Heart left ventricle (tissue), 16 donors: ENCODE measurements at places on chromosomes 3 and 15. TPM values are rescaled to one million over a fixed set of nuclear protein-coding genes. Genes with fewer than 3 reads are reported as not detected.

GRCh38 chr15:70084461-70084860, 13.3 kb downstream of the TLE3 start:
- no peak for DNase-seq

GRCh38 chr15:52658955-52659354, 20.2 kb downstream of the ATOSA start:
- DNase-seq, result no peak

DNA sequence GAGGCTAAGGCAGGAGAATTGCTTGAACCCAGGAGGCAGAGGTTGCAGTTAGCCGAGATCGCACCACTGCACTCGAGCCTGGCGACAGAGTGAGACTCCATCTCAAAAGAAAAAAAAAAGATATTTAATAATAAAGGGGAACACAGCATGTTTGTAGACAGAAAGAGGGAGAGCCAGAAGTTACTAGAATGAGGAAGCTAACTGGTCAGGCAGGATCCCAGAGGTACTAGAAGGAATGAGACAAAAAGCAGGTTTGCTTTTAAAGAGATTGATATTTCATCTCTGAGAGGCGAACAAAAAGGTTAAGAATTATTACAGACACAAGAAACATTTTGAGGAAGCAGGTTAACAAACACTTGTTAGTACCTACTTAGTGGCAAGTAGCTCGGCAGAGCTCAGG, 9.2 kb downstream of the CD200R1 start:
- no peak for DNase-seq

GRCh38 chr15:90982135-90982534, 12.2 kb downstream of the PRC1 start:
- DNase-seq, result no peak

DNA sequence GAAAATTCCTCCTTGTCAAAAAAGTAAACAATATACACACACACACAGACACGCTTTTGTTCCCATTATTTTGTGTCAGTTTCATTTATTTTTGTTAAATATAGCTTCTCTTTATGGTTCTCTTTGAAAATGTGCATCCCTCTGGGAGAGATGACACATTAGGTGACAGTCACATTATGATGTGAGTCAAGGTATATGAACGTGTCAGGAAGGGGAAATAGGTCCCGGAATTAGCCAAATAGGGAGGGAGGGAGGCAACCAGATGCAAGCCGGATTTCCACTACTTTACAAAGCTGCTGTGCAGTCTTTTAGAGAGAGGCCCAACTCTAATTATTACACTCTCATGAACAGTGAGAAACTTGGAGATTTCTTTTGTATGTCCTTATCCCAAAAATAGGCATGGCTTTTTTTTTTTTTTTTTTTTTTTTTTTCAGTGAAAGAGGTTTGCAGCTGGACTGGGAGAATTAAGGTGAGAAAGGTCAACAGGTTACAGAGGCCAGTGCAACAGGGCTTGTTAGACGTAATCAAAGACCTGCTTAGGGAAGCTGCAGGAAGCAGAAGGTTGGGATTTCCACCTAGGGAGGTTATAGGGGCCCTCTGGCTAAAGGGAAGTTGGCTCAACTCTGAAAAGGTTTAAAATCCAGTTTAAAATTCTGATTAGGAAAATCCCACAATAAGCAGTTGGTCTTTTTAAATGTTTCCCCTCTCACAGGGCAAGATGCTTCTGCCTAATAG, 240.5 kb upstream of the UBE2E1 start:
- DNase-seq, result no peak

- DNase-seq, result no peak
Observed at GRCh38 chr15:96002890-96003859, 327.3 kb upstream of the NR2F2 start.

- peak; percentile 44 for DNase-seq
Observed at GRCh38 chr3:42090973-42091731, at the start of gene TRAK1. Gene TRAK1, plus strand, starts transcription at chr3:42091357. Its CDS starts 113 bp downstream, at chr3:42091470.

- no peak for DNase-seq
Observed at GRCh38 chr3:70582803-70583202, 270.4 kb upstream of the MDFIC2 start.

- peak; percentile 65 for DNase-seq
Observed at GRCh38 chr3:44913868-44914468, 39.6 kb downstream of the TGM4 start.

GRCh38 chr3:39144095-39144747, 9.2 kb downstream of the CSRNP1 start:
- DNase-seq, result no peak

- DNase-seq, result no peak
Observed at GRCh38 chr3:154616298-154616697, 186.3 kb upstream of the GPR149 start.

FGF7 gene
- polyA plus RNA-seq, result 24.9 TPM

ABI3BP gene
- 7.8 TPM for polyA plus RNA-seq

CADM2 gene
- 0.42 TPM for polyA plus RNA-seq
